ENCODE measurements at places on chromosomes 11 and 22.

DNA sequence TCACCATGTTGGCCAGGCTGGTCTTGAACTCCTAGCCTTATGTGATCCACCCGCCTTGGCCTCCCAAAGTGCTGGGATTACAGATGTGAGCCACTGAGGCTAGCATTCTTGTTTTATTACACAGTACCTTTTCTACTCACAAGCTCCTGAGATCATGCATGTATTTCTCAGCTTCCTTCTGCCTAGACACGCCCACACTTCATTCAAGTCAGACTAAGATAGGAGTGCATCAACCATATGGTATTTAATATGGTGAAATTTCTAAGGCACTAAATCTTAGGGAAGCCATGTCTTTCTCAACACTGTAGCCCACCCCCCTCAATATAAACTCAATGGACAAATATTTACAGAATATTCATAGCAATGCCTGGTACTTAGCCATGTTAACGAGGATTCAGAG is 62.1 kb downstream of the SLC25A17 start:
- no peak for DNase-seq

GRCh38 chr11:8019314-8020243 is 32.4 kb downstream of the EIF3F start:
- DNase-seq = no peak

GRCh38 chr22:18056161-18056666 is 21.6 kb upstream of the PEX26 start:
- DNase-seq = no peak

DNA sequence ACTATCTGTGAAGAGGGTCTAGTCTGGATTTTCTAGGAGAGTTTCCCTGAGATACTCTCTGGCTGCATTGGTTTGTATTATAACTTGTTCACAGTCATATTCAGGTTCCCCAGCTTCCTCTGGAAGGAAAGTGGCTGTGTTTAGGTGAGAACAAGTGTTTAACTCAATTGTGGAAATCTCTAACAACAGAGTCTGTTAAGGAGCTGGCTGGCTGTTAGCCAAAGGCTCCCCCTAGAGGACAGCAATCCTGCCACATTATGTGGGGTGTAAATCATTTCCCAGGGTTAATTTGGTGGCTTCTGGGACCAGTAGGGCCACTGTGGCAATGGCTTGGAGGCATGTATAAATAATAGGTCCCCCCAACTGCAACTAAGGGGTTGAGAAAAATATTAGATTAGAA is 18.4 kb downstream of the MS4A6E start:
- DNase-seq = no peak

- no peak for DNase-seq
Measured at GRCh38 chr11:89205378-89205777, 27.7 kb downstream of the TYR start.

GRCh38 chr11:75023446-75024067 is 34.8 kb downstream of the NEU3 start:
- DNase-seq = no peak

DNA sequence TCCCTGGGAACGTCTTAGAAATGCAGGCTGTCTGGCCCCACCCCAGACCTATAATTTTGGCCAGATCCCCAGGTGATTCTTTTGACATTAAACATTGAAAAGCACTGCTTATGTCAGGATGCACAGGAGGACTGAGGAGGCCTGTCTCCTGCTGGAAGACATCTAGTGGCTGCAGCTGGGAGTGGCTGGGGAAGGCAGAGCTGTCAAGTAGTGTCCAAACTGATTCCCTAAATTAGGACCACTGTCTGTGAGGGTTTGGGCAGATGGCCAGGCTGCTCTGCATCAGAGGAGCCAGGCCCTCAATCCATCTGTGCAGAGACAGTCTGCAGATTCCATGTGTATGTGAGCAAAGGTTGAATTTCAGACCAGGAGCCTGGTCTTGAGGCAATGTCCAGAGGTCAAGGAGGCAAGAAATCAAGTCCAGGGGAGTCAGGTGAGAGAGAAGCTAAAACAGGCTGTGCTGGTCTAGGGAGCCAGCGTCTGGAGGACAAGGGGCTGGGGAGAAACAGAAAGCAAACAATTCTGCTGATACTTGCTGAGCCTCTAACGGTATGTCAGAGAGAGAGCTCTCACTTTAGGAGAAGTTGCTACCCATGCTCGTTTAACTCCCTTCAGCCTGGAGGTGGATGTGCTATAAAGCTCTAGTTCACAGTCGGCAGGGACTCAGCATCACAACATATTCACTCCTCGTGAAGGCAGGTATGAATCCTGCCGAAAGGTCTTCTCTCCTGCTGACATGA is 15.3 kb upstream of the SYTL2 start:
- DNase-seq = peak; percentile 46

DNA sequence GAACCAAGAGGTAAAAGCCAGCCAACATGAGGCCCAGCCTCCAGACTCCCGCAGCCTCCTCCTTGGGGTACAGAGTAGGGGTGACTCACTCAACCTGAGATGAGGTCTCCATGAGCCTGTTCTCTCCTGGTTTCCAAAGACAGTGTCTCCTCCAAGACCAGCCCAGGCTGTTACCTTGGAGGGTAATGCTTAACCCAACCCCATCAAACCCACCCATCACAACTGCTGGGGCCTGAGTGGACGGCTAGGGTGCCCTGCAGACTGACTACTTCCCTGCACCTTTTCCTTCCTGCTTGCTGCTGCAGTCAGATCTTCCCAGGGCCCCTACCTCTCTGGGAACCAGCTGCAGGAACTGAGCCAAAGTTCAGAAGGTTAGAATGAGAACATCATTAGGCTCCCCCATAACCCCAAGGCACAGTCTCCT is 5.1 kb upstream of the NOL12 start:
- no peak for DNase-seq

DNA sequence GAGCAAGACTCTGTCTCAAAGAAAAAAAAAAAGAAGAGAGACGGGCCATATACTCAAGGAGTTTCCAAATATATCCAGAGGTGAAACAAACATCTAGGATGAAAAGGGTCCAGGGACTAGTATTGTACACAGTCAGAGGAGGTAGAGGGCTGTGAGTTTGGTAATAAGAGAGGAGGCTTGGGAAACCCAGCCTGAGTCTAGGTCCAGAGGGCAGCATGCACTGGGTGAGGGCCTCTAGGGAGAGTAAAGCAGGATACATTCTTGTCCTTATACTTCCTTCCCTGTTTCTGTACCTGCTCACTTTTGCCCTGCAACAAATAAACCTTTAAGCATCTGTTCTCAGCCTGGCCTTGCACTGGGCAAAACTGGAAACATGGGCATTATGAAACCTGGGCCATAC is 31.5 kb downstream of the STIM1 start:
- no peak for DNase-seq

- DNase-seq = no peak
Measured at GRCh38 chr11:17445240-17445795, 31.3 kb downstream of the ABCC8 start.

DNA sequence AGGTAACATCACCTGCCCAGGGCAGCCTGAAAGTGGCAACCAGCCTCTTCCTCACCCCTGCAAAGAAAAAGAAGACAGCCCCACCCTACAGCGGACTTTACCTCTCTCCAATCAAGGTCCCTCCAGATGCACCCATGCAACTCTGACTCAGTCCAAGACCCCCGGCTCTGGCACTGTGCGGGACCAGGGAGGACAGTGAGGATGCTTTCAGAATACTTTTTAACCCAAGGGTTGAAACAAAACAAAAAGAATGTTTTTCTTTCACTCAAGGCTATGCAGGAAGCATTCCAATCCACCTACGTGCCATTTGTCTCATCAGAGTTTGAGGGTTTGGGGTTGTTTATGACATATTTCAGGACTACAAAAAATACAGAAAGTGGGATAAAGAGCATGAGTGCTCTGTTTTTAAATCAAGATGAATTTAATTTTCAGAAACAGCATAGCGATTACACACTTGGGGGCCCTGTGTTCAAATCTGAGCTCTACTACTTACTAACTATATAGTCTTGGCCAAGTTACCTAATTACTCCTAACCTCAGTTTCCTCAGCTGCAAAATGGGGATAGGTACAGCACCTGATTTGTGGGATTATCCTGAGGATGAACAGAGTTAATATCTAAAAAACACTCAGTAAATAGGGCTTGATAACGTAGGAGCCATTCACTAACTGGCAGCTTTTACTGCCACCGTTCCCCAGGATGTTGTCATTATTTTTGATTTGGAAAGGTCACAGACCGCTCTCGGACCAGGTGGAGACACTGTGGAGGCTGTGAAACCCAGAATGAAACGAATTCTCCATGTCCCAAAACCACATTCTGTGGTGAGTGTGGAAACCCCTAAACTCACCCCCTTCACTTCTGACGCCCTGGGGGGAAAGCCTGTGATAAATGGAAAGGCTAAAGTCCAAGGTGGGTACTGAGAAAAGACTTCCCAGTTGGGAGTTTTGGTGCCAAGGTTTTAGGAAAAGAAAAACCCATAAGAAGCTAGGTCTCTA is 5.6 kb downstream of the PLAAT3 start:
- no peak for DNase-seq

GRCh38 chr22:40376149-40376548 is 5.8 kb downstream of the SGSM3 start:
- DNase-seq = no peak

DNA sequence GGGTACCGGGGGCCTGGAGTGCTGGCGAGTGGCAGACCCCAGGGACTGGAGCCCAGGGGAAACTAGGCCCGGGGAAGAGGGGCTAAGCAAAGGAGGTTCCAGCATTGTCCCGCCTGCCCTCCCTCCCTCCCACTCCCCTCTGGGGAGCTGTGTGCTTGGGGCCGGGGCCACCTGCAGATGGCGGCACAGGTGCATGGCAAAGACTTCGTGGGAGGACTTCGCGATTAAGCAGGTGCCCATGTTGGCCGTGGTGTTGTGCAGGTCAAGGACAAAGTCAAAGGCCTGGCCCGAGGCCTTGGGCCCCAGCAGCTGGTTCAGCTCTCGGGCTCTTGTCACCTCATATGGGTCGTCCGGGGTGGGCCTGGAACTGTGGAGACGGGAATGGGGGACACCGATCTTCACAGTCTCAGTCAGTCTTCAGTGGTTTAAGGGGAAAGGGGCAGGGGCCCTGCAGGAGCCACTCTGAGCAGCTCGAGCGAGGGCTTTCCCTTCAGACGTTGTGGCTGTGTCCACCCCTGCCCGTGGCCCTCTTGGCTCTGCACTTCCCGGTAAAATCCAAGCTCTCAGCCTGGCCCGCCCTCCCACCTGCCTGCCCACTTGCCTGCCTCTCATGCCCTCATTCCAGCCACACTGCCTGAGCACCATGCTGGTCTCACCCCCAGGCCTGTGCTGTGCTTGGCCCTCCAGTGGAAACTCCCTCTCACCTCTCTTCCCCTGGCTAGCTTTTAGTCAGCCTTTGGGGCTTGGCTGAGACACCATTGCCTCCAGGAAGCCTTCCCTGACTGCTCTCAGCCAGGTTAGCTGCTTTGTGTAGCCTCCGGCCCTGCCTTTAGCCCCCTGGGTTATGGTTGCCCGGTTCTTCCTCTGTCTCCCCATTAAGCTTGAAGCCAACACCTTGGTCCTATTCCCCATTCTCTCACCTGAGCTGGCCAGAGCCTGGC is 4.7 kb downstream of the ACY3 start:
- peak; percentile 23 for DNase-seq

DNA sequence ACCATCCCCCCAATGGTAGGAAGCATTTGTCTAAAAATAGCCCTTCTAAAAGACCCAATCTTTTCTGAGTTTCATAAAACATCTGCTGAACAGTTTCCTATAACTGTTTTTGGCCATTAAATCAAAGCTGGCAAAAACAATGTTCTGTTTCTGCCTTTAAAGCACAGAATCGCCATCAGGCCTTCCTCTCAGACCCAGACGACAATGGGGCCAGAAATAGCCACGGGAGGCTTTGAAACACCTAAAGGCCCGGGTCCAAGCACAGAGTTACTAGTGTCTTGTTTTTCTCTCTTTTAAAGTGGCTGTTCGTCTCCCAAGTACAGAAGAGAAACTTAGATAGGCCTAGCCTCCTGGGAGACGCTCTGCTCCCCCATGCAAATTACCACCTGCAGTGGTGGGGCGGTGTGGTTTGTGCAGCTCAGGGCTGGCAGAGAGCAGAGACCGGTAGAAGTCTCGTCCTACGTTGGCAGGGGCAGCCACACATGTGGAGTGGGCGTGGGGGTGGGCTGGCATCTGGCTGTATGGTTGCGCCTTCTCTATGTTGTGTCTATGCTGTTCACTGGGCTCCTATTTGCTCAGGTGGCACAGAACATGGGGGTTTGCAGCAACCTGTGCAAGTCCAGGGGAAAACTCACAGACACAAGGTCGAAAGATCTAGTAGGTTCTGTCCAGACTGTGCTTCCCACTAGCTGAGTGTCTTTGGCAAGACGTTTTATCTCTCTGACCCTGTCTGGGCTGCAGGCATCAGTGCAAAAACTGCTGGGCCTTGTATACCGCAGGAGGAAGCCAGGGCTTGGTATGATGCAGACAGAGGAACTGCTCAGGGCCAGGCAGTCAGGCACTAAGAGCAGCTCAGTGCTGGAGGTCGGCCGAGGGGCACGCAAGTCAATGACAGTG is 23.6 kb upstream of the ETS1 start:
- DNase-seq = no peak

DNA sequence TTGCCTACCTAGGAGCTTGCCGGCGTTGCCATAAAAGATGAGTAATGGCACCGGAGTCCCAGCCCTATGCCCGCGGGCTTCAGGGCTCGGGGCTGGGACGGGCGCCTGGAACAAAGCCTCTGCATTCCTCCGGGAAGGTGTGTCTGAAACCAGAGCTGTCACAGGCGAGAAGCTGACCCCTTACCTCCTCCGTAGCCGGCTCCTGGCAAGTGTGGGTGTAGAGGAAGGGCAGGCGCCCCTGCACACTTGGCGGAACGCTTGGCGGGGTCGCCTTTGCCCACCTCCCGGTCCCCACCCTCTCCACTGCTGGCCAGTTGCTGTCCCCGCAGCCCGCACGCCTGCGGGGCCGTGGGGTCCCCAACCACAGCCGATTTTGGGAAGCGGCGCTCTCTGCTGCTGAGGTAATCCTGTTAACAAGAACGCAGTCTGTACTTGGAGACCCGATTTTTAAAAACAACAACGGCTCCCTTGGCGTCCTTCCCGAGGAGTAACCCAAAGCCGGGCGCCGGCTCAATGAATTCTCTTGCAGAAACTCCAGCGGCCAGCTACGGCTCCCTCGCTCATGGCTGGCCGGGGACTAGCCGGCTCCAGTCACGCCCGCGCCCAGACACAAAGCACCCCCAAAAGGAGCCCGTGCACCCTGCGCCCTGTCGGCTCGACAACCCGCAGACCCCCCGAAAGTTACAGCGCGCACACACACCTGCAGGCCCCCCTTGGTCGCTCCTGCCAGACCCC is 89.2 kb downstream of the PLEKHA7 start:
- DNase-seq = peak; percentile 55

DNA sequence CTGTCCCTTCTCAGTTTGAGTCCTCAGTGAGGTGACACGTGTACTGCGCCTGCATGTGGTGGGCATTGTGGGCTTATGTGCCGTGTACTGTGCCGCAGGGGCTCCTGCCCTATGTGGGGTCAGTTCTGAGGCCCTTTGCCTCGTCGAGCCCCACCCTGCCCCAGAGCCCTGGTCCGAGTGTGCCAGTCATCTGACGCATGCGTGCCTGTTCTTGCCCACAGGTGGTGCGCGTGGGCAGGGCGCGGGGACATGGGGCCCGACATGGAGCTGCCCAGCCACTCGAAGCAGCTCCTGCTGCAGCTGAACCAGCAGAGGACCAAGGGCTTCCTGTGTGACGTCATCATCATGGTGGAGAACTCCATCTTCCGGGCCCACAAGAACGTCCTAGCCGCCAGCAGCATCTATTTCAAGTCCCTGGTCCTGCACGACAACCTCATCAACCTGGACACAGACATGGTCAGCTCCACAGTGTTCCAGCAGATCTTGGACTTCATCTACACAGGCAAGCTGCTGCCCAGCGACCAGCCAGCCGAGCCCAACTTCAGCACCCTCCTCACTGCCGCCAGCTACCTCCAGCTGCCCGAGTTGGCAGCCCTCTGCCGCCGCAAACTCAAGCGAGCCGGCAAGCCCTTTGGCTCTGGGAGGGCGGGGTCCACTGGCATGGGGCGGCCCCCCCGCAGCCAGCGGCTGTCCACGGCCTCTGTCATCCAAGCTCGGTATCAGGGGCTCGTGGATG is 22.3 kb upstream of the TMEM191C start:
- DNase-seq = no peak

Data from 8988T (cell line).